CD4-positive, alpha-beta T cell (primary cell): ENCODE measurements at places on chromosomes 7 and 10. TPM values are rescaled to one million over a fixed set of nuclear protein-coding genes. Genes with fewer than 3 reads are reported as not detected.
A peak's percentile ranks its signal among the peaks of the same experiment; 100 is the strongest.

GRCh38 chr10:6920072-6921019 is 340.3 kb upstream of the PRKCQ start:
- peak; percentile 78 for DNase-seq

- DNase-seq = no peak
Measured at GRCh38 chr10:26314265-26315013, 97.9 kb downstream of the GAD2 start.

GRCh38 chr10:88642963-88643362 is 21.3 kb upstream of the LIPF start:
- DNase-seq = no peak

GRCh38 chr7:30143748-30144251 is 9.0 kb downstream of the MTURN start:
- DNase-seq = no peak

Gene INA
- not detected for total RNA-seq

Gene CHAT
- not detected for total RNA-seq

Gene PKD1L1
- 0.25 TPM for total RNA-seq

Gene ZNF655
- total RNA-seq = 146 TPM

Gene UTF1
- total RNA-seq = not detected

- DNase-seq = no peak
Measured at GRCh38 chr7:127848241-127848640, 183.0 kb downstream of the LRRC4 start.

GRCh38 chr7:6248581-6248980 is 23.8 kb downstream of the CYTH3 start:
- DNase-seq = no peak

DNA sequence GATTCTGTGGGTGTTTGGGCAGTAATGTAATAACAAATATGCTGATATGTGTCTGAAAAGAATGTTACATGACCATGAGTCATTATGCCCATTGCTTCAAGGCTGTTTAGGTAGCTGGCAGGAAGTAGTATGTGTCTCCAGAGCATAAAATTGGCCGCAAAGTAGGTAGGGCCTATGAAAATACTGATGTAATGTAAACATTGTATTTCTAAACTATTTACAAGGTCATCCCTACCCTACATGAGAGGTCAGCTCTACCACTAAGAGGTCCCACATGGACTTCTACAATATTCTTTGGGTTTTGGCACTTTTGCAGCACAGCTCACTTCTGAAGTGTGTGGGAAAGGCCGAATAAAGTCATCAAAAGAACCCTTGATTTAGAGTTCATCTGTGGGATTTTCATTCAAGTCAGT is 301.9 kb downstream of the AHR start:
- no peak for DNase-seq

DNA sequence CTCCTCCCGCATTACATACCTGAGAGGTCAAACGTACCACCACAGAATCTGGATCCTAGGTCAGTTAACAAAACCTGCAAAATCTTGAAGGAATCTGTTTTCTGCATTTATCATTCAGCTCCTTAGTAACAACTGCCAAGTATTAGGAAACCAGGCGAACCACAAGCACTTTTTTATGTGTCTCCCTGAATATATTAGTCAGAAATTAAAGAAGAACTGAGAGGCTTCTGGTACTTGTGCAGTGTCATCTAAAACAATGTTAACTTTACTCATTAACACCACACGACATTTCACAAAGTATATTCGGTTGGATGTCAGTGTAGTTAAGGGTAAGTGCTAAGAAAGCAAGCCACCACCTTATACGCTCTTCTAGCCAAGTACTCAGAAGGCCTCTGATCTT is 2.5 kb downstream of the CCDC6 start:
- no peak for DNase-seq

DNA sequence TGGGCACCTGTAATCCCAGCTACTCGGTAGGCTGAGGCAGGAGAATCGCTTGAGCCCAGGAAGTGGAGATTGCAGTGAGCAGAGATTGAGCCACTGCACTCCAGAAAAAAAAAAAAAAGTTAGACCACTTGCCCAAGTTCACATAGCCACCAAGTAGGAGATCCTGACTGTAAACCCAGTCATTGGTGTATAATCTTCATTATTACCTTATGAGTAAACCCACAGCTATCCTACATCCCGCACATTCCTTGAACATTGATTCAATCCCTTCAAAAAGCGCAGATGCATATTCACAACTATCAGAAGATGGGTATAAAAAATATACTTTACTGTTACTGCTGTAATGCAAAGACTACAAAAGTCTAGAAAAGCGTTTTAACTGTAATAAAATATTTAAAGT is 512.9 kb downstream of the SUGCT start:
- DNase-seq = no peak

GRCh38 chr10:16297642-16298041 is 139.2 kb upstream of the PTER start:
- DNase-seq = no peak

GRCh38 chr7:2632733-2633537 is 1.1 kb downstream of the TTYH3 start:
- no peak for DNase-seq

- no peak for DNase-seq
Measured at GRCh38 chr10:111648046-111648445, 535.5 kb downstream of the GPAM start.

- peak; percentile 20 for DNase-seq
Measured at GRCh38 chr7:141785706-141786552, 4.1 kb upstream of the TAS2R5 start.

DNA sequence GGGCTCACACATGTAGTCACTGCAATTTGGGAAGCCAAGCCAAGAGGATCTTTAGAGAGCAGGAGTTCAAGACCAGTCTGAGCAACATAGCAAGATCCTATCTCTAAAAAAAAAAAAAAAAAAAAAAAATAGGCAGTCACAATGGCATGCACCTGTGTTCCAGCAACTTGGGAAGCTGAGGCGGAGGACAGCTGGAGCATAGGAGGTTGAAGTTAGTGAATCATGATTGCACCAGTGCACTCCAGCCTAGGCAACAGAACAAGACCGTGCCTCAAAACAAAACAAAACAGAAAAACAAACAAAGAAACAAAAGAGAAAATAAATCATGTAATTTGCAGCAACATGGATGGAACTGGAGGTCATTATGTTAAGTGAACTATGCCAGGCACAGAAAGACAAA is 33.6 kb upstream of the BICC1 start:
- no peak for DNase-seq

DNA sequence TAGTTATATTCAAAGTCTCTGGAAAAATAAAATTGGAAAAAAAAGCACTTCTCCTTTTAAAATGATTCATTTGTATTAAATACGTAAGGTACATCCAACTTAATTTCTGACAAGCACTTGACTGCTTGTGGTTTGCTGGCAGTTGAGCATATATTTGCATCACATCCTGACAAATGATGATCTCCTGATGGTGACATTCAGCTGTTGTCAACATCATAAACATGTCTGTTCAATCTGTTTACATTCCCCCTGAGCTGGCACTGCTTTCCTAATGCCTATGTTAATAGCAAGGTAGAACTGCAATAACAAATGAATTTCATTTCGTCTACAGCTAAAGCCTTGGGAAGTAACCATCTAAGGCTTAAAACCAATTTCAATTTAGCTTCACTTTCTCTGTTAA is 24.4 kb downstream of the TSPAN12 start:
- no peak for DNase-seq

DNA sequence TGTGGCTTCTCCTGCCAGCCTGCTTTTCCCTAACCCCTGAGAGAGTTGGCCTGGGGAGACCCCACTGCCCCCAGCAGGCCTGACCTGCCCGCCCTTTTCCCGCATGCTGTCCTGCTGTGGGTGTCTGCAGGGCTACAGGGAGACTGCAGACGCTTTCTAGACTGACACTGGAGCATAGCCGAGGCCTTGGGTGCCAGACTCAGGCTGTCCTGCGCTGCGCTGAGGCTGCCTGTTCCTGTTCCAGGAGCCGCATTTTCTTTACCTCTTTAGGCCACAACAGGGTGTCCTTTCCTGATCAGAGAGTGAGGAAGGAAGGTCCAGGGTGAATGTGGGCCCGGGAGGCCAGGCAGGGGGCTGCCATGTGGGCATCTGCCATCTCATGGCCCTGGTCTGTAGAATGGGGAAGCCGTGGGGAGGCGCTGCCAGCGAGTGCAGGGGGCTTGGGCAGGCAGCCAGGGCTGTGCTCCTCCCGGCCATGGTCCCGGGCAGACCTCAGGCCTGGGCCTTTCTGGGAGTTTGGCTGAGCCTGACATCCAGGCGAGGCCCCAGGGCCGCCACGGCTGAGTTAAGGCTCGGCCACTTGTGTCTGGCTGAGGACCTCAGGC is 3.6 kb downstream of the PWWP2B start:
- DNase-seq = no peak

DNA sequence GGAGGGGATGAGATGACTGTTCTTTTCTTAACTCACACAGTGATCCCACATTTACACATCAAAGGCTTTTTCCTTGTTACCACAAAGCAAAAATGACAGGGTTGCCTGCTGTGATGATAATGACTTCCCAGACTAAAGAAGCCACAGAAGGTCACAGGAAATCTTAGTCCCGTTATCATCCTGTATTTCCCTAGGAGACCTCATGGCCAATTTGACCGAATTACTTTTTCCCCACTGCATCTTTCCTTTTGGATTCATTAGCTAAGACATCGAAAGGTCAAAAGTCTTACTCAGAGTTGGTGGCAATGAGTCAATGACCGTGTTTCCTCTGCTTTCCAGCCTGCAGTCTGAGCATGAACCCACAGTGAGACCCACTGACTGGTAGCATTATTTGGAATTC is 130.1 kb upstream of the INHBA start:
- no peak for DNase-seq

Gene COMTD1
- total RNA-seq = 10.5 TPM

- no peak for DNase-seq
Measured at GRCh38 chr10:77405771-77406241, 231.8 kb downstream of the KCNMA1 start.

Gene NUP42
- 20.1 TPM for total RNA-seq

Gene EMX2
- not detected for total RNA-seq

DNA sequence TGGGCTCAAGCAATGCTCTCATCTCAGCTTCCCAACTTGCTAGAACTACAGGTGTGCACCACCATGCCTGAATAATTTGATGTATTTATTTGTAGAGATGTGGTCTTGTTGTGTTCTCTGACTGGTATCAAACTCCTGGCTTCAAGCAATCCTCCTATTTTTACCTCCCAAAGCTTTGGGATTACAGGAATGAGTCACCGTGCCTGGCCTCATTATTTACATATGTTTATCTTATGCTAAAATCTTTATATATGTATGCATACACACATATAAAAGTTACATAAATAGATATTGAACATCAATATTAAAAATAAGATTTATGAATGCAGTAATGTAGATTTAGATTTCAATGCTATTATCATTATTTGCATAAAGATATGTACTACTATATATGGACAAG is 1634.5 kb upstream of the LRRTM3 start:
- no peak for DNase-seq

DNA sequence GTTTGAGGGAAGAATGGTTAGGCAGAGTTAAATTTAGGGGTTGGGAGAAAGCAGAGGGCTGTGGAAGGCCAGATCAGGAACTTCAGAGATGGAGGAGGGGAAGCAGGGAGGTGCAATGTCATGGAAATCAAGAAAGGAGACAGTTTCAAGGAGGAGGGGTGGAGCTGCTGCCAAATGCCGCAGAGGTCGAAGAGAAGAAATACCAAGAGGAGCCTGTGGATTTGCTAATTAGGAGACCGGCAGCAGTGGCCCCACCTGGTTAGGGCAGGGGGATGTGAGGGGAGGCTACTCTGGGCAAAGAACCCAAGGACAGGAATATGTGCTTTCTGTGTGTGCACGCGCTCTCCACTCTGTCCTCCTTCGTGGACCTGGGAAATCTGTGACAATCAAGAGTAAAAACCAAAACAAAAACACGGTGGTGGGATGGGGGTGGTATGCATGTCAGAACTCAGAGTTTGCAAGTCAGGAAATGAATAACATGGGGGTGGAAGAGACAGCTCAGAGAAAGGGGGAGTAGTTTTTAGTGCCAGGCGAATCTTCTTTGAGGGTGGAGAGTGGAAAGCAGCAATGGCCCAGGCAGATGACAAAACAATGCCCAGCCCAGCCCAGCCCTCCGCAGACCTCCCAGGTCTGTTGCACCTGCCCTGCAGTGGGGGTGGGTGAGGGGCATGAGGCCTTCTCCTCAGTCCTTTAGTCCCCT is 102.9 kb upstream of the PAX2 start:
- no peak for DNase-seq

Gene WIPF3
- total RNA-seq = not detected

DNA sequence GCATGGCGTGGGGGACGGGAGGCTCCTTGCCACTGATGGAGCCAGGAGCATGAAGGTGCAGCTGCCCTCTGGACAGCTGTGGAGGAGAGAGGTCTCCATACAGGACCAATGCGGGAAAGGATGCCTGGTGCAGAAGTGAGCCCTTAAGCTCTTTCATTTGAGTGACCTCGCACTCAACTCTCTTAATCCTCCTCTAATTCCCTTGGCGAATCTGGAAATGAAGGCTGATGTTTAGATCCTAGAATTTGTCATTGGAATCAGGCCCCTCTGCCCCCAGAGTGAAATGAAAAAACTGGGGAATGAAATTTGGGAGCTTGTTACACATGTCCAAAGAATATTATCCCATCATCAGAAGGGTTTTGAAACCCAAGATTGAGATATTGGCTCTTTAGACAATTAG is 639.5 kb downstream of the LRMDA start:
- no peak for DNase-seq

DNA sequence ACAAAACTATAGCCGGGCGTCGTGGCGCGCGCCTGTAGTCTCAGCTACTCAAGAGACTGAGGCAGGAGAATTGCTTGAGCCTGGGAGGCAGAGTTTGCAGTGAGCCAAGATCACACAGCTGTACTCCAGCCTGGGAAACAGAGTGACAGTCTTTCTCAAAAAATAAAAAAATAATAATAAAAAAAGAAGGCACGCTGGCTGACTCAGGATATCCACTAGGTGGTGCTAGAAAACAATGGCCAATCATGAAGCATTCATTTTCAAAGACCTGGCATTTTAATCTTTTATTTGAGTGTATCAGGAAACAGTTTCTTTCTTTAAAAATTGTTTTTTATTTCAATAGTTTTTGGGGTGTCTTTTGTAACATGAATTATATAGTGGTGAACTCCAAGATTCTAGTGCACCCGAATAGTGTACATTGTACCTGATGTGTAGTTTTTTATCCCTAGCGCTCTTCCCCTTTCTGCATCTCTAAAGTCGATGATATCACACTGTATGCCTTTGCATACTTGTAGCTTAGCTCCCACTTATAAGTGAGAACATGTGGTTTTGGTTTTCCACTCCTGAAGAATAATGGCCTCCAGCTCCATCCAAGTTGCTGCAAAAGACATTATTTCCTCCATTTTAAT is 88.6 kb downstream of the LYZL1 start:
- DNase-seq = no peak
